ENCODE measurements at places on chromosomes 16 and 17.

DNA sequence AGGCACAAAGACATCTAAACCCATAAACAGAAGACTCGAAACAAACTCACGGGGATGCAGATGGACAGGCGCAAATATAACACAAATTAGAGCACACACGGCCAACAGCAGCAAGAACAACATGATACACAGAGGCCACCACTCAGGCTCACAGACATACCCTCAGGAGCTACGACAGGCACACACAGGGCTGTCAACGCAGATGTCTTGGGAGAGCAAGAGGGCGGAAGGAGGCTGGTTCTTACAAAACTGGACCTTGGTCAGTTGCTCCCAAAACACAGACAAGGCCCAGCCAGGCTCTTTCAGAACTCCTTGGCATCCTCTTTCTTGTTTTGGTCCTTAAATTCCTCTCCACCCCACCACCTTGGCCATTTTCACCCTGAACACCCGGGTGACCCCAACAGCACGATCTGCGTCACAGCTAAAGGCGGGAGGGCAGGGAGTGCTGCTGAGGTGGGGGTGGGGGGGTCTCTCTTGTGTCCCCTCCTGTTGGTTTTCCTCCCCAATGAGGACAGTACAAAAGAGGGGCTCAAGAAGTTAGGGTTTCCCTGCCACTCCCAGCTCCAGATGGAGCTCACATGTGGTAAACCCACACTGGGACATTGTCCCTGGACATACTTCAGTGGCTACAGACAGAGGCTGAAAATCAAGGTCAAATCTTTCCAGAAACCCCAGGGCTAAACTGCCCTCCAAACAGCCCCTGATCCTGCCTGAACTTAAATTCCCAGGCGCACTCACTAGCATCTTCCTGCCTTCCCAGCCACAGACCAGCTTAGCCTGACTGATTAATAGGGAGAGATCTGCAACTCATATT lies 221.3 kb downstream of the C16orf78 start:
- DNase-seq, result no peak

- DNase-seq, result peak; percentile 82
These were observed 59.0 kb downstream of the ANKFY1 start for GRCh38 chr17:4204710-4205173.

GRCh38 chr16:68369697-68370580 lies 59.1 kb downstream of the PRMT7 start:
- no peak for DNase-seq

GRCh38 chr16:14955546-14956231 lies 18.4 kb downstream of the NPIPA1 start:
- DNase-seq, result no peak

DNA sequence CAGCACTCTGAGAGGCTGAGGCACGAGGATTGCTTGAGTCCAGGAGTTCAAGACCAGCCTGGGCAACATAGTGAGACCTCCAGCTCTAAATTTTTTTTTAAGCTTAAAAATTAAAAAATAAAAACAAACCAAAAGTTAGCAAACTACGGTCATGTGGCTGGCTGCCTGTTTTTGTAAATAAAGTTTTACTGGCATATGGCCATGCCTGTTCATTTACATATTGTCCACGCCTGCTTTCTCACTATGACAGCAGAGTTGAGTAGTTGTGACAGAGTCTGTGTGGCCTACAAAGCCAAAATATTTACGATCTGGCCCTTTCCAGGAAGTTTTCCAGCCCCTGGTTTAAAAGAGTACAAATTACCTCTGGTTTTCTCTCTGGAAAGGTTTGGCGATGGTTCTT lies 3.3 kb downstream of the SLX4 start:
- DNase-seq, result no peak

DNA sequence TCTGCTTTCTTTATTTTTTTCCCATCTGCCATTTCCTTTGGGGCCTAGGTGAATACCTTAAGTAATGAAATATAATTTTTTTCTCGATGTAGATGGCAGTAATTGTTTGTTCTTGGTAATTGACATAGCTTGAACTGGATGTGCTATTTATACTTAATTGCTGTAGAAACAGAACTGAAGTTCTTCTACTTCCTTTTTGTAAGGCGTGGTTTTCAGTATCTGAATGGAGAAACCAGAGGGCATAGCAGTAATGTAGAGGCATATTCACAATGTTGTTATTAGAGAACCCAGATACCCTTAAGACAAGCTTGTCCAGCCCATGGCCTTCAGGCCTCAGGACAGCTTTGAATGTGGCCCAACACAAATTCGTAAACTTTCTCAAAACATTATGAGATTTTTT lies 16.4 kb downstream of the ATP6V0A1 start:
- DNase-seq, result no peak

DNA sequence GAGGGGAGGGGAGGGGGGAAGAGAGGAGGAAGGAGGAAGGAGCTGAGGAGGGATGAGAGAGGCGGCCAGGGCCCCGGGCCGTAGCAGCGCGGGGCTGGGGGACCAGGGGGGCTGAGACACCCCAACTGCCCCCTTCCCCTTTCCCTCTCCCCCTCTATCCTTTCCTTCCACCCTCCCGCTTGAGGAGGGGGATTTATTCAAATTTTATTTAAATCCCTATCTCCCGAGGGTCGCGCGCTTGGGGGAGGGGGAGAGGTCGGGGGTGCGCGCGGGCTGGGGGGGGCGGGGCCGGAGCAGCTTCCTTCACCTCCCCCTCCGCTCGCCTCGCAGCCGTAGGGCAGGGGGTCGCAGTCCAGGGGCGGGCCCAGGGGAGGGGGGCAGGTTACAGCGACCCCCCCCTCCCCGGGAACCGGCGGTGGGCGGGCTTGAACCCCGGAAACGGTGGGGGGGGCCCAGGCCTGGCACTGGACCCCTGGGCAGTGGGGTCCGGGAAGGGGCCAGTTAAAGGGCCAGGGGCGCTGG lies at the start of gene FBXL19:
TSS of gene FBXL19 (plus strand) at position 19 of the 522 bp plus-strand sequence. CDS start 2,183 bp downstream, outside the sequence.
- DNase-seq, result no peak

GRCh38 chr17:40931311-40931710 lies 6.1 kb downstream of the KRT23 start:
- no peak for DNase-seq

DNA sequence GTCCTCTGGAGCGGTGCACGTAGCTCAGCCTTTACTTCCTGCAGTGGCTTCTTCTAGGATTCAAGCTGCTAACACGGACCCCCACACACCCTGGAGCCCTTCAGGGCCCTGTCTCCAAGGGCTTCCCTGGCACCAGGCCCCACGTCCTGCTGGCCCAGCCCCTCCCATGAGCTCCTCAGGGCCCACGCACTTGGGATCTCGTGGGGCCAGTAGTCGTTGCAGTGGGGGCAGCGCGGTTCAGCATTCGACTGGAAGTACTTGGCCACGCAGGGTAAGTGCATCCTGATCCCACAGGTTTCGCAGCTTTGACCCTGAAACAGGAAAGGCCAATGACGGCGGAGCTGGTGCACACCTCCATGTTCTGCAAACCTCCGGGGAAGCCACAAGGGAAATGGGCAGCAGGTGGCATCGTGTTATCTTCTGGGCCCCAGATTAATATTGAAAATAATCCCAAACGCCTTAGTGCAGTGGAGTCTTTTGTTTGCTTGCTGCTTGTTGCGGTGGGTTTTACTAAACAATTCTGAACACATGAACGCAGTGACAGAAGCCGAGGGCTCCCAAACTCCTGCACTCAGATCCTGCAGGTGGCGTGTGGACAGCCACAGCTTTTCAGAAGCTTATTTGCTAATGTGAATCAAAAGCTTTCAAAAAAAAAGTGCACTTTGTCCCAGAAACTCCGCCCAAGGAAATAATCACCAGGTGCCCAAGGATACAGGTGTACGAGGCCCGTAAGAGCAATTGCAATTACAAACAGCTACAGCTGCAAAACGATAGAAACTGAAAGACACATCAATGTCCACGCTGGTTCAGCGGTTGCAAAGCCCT lies 22.4 kb downstream of the KDM8 start:
- DNase-seq, result no peak

- no peak for DNase-seq
These were observed 40.3 kb downstream of the AP2B1 start for GRCh38 chr17:35627417-35627816.

DNA sequence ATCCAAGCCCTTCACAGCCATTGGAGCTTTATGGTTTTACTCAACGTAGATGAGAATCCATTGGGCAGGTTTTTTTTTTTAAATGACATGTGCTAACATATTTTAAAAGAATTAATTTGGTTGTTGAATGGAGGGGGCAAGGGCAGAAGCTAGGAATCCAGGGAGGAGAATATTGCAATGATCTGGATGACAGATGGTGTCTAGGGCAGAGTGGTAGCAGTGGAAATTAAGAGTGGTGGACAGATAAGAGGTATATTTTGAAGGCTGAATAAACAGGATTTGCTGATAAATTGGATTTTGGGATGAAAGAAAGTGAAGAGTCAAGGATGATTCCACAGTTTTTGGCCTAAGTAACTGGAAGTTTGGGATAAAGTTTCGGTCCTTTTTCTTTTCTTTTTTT lies 54.8 kb upstream of the DHX40 start:
- DNase-seq, result no peak

DNA sequence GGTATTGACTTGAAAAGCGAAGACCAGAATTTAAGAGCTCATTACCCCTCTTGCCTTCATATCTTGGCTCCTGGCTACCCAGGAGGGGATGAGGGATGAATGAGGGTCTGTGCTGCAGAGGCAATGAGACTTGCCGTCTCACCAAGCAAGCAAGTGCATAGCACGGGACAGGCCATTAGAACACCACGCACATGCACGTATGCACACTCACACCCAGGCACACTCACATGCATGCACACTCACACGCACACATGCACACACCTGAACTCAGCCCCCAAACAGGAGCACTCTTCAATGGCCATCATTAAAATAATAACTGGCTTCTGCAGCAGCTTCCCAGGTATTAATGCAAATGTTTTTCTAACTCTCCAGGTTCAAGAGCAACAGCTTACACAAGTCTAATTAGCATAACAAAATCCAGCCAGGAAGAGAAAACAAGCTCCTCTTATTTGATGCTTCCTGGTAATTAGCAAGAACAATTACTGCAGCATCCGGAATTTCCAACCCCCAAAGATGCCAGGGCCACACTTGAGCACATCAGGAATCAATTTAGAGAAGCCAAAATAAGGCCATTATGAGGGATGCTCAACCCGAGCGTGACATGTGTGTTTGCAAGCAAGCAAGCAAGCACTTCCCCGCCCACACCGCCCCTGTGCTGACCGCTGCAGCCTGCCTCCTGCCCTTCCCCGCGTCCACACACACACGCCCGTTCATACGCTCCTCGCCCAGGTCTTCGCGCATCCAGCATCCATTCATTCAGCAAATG lies 171.6 kb upstream of the TNRC6C start:
- DNase-seq, result no peak

DNA sequence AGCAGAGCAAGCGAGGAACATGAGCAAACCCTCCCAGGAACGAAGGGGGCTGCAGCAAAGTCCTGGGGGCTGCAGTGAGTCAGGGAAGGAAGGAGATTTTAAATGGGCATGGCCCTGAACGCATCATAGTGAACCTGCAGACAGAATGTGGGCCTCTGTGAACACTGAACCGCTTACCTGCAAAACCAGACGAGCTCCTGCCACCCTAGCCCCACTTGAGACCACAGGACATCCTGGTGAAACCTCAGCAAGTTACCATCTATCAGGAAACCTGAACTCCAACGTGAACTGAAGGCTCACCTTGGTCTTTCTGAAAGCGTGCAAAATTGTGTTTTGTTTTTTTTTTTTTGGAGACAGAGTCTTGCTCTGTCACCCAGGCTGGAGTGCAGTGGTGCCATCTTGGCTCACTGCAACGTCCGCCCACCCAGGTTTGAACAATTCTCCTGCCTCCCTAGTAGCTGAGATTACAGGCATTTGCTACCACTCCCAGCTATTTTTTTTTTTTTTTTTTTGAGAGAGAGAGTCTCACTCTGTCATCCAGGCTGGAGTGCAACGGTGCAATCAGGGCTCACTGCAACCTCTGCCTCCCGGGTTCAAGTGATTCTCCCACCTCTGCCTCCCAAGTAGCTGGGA lies 30.8 kb downstream of the FANCA start:
- DNase-seq, result no peak

Data from astrocyte of the cerebellum (primary cell).